ENCODE measurements at places on chromosomes 16 and 17.

- no peak overlapping the region for H3K4me3 ChIP-seq
- no peaks in the 10 kb centered on the region for H3K27me3 ChIP-seq
- H3K36me3 ChIP-seq = no peaks in the 10 kb centered on the region
- DNase-seq = no peak
- H3K27ac ChIP-seq = no peak overlapping the region
Observed at GRCh38 chr16:15849209-15849981, 7.4 kb downstream of the MYH11 start.

DNA sequence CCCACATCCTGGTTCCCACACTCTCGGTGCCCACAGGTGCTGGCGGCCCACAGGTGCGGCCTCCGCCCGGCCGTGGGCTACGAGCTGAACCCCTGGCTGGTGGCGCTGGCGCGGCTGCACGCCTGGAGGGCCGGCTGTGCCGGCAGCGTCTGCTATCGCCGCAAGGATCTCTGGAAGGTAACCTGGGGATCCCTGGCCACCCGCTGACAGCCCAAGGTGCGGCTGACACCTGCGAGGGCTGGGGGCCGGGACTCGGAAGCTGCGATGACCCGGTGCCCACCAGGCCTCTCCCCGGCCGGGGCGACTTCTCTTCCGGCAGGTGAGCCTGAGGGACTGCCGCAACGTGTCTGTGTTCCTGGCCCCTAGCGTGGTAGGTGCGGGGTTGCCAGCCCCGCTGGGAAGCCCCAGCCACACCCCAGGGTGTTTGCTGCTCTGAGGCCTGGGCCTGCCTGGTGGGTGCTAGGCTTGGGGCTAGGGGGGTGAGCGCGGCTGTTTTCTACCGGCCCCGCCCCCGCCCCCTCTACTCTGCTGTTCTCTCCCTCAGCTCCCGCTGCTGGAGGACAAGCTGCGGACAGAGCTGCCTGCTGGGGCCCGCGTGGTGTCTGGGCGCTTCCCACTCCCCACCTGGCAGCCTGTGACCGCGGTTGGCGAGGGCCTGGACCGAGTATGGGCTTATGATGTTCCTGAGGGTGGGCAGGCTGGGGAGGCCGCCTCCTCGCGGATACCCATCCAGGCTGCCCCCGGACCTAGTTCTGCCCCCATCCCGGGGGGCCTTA is 1.0 kb downstream of the ANTKMT start:
- no peak for DNase-seq
- no peaks in the 10 kb centered on the region for H3K36me3 ChIP-seq
- H3K4me3 ChIP-seq = no peak overlapping the region

DNA sequence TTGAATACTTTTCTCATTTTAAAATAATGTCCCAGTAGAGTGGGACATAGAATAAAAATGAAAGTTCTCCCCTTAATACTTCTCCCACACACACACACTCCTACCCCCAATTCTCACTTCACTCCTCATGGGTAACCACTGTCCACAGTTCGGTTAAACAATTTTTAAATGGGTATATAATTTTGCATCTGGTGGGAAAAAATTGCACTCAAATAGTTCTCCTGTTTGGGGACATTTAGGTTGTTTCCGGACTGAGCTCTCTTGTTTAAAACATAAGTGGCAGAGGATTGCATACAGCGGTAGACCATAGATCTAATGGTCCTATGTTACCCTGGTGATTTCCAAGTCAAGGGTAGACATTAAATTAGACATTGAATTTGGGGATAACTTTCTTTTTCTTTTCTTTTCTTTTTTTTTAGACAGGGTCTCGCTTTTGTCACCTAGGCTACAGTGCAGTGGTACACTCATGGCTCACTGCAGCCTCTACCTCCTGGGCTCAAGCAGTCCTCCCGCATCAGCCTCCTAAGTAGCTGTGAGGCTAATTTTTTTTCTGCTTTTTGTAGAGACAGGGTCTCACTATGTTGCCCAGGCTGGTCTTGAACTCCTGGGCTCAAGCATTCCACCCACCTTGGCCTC is 138.3 kb downstream of the SOCS1 start:
- H3K4me3 ChIP-seq = no peak overlapping the region
- no peak overlapping the region for H3K27ac ChIP-seq
- no peaks in the 10 kb centered on the region for H3K27me3 ChIP-seq
- H3K4me1 ChIP-seq = peaks cover 19% of the 10 kb centered on the region

DNA sequence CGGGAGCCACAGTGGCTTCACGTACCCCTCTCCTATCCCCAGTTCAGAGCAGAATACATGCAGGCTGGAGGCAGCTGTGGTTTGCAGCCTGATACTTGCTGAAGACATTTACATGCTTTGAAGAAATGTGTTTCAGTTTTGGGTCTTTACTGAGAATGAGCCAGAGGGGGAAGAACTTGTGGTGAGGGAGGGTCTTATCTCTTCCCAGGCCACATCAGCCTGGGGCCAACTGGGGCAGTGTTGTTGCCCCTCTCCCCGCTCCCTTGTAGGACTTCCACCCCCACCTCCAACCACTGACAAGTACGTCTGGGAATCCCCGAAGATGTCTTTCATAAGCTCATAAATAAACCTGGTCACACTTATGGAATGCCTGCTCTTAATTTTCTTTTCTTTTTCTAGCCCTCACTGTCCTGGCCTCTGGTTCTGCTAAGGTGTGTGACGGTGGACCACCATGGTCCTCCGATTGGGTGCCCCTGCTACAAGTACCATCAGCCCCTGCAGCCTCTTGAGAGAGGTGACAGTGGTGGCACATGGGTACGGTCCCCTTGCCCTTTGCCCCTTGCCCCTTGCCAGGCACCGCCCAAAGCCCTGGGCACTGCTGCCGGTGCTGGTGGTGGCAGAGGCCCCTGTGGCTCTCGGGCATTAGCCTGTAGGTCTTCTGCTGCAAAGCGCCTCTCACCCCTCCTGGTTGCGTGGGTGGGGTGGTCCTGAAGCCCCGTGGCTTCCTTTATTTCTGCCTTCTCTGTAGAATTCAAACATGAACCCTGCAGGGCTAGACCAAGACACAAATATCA is 144.8 kb upstream of the RPH3AL start:
- no peak for DNase-seq
- no peak overlapping the region for H3K4me3 ChIP-seq
- no peaks in the 10 kb centered on the region for H3K4me1 ChIP-seq
- no peaks in the 10 kb centered on the region for H3K27me3 ChIP-seq
- no peaks in the 10 kb centered on the region for H3K36me3 ChIP-seq

All from effector memory CD4-positive, alpha-beta T cell (primary cell).